Umbilical cord (tissue), 2 donors: ENCODE measurements at places on chromosomes 1 and 21.

- DNase-seq = no peak
These were observed 113.4 kb upstream of the SPAG17 start for GRCh38 chr1:118298397-118298796.

DNA sequence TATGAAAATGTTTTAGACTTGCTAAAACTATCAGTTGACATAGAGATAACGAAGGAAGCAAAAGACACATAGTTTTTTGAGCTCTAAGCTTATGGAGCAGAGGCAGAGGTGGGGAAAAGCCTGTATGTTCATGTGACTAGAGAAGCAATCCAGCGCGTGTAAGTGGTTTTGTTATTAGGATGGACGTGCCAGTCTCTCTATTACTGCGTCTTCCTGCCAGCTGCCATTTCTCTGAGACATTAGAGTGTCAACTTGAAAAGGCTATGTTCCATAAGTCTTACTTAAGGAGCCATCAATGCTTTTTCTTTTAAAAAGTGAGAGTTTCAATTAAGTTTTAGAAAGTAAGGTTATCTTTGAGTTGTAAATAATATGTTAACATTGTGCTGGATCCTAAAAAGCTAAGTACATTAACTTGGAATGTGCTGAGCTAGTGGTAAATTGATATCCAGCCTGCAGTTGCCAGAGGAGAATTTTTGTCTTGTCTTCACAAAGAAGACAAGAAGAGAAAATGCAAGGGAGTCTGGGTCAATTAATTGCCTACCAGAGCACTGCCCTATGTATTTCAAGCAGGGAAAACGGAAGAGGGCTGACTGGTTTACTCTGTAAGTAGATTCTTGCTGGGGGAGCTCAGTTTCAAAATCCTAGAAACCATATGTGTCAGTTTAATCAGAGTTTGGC, 161.8 kb upstream of the B3GALT2 start:
- peak; percentile 73 for DNase-seq

- no peak for DNase-seq
These were observed 1730.2 kb downstream of the MRPL39 start for GRCh38 chr21:23876925-23877558.

- no peak for DNase-seq
These were observed 1762.1 kb downstream of the BRINP3 start for GRCh38 chr1:188715566-188715965.

GRCh38 chr1:231757101-231757404, 130.5 kb downstream of the DISC1 start:
- DNase-seq = no peak

DNA sequence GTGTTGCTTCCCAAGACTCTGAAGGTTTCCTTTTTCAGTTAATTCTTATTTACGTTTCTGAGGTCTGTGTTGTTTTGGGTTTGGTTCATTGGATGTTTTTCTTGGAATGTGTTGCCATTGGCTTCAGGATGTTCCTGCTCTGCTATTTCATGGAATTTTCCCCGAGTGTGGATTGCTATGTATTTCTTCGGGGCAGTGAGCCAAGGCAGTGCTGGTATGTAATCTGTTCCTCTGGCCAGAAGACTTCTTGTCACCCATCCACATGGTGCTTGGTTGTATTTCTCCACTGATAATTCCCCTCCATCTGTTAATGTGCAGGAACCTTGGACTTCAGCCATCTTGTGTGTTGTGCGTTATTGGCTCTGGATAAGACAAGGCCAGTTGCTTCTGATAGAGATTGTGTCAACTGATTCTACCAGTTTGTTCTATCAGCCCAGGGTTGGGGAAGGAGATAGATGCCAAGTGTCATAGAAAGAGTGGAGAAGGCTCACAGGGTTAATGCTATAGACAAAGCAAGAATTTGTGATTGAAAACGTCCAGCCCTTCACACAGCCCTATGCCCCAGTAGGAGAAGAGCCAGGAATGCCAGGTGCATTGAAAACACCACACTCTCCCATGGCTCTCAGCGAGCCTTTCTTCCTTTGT, 505.2 kb downstream of the PLPP3 start:
- peak; percentile 74 for DNase-seq

- no peak for DNase-seq
These were observed 532 bp upstream of the MANEAL start for GRCh38 chr1:37792943-37793686.

GRCh38 chr1:150295476-150295875, 1.8 kb downstream of the MRPS21 start:
- no peak for DNase-seq

GRCh38 chr1:47532921-47533792, 95.3 kb downstream of the FOXD2 start:
- peak; percentile 67 for DNase-seq

DNA sequence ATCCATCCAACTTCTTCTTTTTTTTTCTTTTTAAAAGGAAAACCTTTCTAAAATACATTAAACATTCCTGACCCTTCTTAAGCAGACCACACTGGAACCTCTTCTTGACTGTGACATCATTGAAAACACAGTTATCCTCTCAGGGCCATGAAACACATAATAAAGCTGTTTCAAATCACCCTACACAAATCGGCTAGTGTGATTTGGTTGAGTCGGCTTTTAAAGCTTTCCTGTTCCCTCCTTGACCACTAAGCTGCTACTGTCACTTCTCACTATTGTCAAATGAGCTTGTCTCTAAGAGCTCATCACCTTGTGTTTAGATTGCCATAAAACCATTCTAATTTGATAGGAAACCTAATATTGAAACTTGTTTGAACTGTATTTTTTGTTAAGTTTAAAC, 5.9 kb downstream of the USP24 start:
- DNase-seq = no peak

- DNase-seq = no peak
These were observed 40.9 kb upstream of the IKBKE start for GRCh38 chr1:206429421-206429820.

GRCh38 chr1:165116171-165116570, 240.3 kb downstream of the LMX1A start:
- DNase-seq = peak; percentile 43

- no peak for DNase-seq
These were observed 23.4 kb downstream of the MAPKAPK2 start for GRCh38 chr1:206708058-206708457.

GRCh38 chr21:42264245-42265195, 45.6 kb downstream of the ABCG1 start:
- no peak for DNase-seq

DNA sequence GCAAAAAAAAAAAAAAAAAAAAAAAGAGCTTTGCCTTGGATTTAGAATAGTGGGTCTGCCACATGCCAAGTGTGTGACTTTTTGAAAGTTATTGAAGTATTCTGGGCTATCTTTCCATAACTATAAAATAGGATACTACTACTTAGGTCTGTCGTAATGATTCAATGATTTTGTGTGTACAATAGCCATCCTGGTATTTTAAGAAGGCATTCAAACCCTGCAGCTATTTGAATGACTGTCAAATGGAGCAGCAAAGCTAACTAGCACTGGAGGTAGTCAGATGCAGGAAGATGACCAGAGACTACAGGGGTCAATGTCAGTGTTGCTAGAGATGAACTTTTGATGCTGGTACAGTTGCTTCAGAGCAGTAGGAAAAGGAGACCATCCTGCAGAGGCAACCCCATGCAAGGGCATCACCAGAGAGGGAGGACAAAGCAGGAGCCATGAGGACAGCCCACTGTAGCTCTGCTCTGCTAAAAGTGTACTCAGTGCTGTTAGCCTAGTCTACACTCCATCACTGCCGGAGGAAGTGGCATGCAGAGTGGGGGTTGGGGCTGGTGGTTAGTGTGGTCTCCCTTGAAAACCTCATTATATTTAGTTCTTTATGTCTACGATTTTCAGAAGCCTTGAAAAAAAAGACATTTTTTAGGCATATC, 29.0 kb downstream of the DUSP10 start:
- no peak for DNase-seq

- no peak for DNase-seq
These were observed 126.7 kb downstream of the SIM2 start for GRCh38 chr21:36825658-36826057.

GRCh38 chr1:29786791-29787732, 550.7 kb downstream of the PTPRU start:
- DNase-seq = no peak

DNA sequence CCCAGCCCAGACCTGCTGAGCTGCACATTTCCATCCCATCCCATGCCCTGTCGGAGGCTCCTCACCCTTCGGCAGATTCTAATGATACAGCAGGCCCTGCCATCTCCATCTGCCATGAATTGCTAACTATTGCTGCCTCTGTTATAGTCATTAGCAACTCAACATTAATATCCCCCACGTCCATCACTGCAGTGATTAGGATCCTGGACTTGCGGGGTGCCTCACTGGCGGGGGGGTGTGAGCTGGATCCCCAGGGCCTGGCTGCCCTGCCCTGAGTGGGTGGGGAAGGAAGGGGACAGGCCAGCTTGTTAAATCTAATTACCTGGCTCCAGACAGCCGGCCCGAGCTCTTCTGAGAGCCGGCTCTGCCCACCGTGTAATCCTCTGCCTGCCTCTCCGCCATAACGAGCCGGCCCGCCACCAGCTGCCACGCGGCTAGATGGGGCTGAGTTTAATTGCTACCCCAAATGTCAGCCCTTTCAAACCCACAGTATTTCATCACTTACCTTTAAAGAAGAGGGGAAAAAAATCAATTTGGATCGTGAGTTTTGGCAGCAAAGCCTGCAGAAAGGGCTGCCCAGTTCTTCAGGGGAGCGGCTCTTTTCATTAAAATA, 227.3 kb upstream of the CSF3R start:
- DNase-seq = no peak

GRCh38 chr1:39110325-39110851, 84.2 kb downstream of the NDUFS5 start:
- peak; percentile 57 for DNase-seq

DNA sequence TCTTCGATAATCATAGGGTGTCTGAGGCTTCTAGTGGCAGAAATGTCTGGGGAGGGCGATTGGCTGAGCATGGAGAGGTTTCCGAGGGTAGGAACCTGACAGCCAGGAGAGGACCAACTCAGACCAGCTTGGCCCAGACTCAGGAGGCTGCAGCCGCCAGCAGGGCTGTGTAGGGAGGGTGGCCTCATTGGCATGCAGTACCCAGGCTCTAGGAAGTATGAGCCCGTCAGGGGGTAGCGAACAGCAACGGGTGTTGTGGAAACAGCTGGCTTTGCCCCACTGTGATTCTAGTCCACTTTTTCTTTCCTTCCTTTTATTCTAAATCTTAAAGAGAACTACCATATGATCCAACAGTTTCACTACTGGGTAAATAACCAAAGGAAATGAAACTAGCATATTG, 103.3 kb downstream of the DIRAS3 start:
- no peak for DNase-seq

DNA sequence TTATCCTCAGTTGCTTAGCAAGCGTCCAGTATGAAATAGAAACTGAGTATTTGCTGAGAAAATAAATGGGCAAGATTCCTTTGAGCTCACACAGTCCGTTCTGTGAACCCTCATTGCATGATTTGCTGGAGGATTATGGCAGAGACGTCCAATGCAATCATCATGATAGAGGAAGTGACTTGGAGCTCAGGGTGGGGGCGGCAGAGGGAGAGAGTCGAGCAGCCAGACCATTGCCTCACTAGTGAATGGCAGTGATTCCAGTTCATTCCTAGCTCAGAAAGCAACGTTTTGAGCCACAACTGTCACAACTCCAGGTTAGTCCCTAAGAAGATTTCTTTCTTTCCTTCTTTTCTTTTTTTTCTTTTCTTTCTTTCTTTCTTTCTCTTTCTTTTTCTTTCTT, 27.5 kb upstream of the COL9A2 start:
- DNase-seq = peak; percentile 67

DNA sequence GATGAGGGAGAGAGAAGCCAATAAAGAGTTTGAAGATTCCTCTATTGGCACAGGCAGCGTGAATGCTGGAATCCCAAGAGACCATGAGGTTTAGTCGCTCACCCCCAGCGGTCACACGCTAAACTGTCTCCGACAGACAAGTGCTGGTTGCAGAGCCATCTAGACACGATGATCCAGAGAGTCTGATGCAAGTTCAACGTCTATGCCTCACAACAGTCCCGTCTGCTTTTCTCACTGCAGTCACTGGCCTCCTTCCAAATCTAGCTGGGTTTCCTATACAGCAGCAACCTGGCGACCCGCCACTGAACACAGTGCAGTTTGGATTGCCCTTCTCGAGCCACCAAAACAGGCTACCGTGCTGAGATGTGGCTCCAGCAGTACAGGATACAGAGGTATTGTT, 98.6 kb upstream of the KRTAP19-8 start:
- DNase-seq = no peak

GRCh38 chr21:31830701-31831100, 42.1 kb upstream of the HUNK start:
- no peak for DNase-seq

- no peak for DNase-seq
These were observed 154.6 kb downstream of the PBX1 start for GRCh38 chr1:164713456-164714207.

DNA sequence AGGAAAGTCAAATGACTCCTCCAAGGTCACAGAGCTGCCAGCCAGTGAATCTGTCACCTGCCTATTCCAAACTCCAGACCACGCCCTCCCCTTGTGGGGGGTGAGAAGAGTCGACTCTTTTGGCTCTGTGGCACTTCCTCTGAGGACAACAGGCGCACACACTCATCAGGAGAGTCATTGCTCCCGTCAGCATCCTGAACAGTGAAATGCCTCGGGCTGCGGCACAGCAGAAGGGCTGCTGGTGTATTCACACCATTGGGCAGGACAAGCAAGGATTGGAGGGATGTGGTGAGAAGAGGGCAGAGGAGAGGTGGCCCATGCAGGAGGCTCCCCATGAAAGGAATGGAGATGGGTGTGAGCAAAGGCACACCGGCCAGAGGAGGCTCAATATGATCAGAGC, 239.0 kb downstream of the TOMM20 start:
- no peak for DNase-seq

GRCh38 chr1:11531314-11531870, 52.4 kb downstream of the DISP3 start:
- DNase-seq = peak; percentile 6

DNA sequence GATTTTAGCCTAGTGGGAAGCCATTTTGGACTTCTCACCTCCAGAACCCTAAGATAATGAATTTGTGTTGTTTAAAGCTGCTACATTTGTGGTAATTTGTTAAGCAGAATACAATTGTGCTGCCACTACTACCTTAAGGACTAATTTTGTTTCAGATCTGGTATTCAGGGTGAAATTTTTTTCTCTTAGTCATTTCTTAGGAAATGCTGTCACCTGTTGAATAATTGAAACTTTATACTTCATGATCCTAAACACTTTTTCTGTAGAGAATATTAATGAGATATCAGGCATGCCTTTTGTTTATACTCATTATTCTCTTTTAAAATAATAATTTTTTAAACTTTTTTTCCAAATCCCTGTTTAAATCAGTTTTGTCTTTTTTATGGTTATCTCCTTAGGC, 246.8 kb downstream of the TGFB2 start:
- DNase-seq = no peak

DNA sequence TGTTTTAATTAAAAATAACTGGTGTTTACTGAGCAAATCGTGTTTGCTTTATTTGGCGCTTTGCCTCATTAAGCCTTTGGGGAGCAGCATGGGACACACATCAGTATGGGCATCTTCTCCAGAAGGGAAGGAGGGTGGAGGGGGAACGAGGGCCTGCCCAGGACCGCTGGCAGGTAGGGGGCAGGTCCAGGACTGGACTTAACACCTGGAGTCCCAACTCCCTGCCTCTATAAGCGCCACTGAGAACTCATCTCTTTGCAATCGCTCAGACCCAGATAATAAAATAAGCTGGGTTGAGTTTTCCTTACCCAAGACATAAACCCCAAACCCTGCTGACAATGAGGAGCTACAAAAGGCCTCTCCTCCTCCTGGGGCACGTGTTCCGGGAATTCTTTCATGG, 15.1 kb downstream of the ABCG1 start:
- no peak for DNase-seq

GRCh38 chr1:240021709-240022108, 70.0 kb upstream of the FMN2 start:
- no peak for DNase-seq
